ENCODE measurements at places on chromosomes 6 and 20.

- no peak for DNase-seq
These were observed 7.5 kb upstream of the BPI start for GRCh38 chr20:38296433-38296832.

DNA sequence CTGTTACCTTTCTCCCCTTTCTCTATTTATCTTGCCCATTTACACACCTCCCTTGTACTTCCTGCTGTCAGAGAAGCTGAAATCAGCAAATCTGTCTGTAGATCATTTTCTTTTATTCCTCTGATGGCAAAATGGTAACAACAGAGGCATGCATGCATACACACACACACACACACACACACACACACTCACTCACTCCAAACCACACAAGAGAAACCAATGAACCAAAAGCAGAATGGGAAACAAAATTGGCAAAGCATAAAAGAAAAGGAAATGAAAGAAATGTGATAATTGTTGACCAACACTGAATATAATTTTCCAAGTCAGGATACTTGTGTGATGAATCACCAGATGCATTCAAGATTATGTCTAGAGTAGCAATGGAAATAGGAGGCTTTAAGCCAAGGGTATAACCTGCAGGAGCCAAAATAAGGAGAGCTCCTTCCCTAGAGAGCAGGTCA is 172.4 kb downstream of the PLCB4 start:
- DNase-seq = no peak

- DNase-seq = no peak
These were observed 66.3 kb downstream of the SLX4IP start for GRCh38 chr20:10501402-10501801.

DNA sequence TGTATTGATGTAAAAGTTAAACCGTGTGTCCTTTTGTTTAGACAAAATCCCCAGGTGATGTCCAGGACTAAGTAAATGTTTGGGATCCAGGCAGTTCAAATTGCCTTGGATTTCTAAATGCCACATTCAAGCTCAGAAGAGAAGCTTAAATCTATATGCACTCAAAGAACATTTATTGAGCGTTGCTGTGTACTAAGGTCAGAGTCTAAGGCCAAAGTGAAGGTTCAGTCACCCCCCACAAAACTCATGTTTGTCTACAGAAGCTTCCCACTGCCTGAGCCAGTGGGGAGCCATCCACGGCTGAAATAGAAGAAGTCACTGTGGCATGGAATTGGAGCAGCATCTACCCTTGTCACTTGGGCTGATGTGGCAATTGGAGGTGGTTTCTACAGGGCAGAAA is 70.7 kb upstream of the INSM1 start:
- no peak for DNase-seq

GRCh38 chr6:111199935-111200334 is 112.6 kb downstream of the SLC16A10 start:
- DNase-seq = no peak

DNA sequence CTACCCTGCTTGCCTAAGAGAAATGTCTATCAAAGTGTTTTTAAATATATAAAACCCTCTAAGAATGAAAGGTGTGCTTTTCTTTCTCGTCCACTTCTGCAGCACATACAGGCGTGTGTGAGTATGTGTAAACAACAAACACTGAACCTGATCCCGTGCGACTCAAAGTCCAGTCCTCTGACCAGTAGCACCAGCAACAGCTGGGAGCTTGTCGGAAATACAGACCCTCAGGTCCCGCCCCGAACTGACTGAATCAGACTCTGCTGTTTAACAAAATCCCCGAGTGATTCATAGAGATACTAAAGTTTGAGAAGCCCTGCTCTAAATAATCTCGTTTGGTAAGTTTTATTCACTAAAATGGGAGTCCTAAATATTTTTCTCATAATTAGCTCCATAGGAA is 208.0 kb upstream of the KCNQ5 start:
- DNase-seq = no peak

DNA sequence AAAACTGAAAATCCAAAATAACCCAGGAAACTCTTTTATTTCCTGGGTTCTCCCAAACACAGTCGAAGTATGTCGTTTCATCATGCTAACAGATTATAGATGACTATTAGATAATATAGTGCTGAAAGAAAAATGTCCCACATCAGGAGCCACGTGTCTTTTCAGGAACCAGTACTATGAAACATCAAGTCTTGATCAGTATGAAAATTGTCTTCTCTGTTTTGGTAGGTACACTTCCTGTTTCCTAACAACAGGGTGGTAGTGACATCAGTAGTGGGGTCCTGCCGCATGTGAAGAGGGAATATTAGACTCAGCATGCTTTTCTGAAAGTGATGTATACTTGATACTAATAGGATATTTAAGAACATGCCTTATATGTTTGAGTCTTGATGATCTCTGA is 136.7 kb downstream of the HIVEP1 start:
- DNase-seq = no peak

- no peak for DNase-seq
These were observed 27.2 kb upstream of the EFHC1 start for GRCh38 chr6:52392944-52393343.

- DNase-seq = no peak
These were observed 31.9 kb upstream of the TCP11 start for GRCh38 chr6:35173044-35173426.

DNA sequence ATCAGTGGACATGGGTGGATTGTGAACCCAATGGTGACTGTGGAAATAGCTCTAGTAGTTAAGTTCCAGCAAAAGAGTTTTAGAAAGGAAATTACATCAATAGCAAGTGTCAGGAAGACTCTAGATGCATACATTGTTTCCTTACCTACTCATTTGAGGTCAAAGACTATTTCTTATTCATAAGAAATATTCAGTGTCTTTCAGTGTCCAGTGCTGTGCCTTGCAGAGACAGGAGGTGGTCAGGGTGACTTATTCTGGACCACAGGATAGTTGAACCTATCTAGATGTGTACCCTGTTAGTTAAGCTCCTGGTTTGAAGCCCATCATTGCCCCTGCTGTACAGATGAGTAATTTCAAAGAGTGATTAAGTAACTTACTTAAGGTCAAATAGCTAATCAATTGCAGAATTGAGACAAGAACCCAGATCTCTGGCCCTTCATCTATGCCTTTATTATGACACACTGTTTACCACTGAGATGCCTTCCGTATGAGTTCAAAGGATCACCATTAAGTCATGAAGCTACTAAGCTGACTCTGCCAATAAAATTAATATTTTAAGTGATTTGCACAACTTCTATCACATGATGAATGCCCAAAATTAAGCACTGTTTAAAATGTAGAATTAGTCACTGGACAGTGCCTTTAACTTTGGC is 136.1 kb downstream of the PDSS2 start:
- DNase-seq = no peak

GRCh38 chr20:62132421-62132820 is 10.1 kb downstream of the LSM14B start:
- DNase-seq = no peak

DNA sequence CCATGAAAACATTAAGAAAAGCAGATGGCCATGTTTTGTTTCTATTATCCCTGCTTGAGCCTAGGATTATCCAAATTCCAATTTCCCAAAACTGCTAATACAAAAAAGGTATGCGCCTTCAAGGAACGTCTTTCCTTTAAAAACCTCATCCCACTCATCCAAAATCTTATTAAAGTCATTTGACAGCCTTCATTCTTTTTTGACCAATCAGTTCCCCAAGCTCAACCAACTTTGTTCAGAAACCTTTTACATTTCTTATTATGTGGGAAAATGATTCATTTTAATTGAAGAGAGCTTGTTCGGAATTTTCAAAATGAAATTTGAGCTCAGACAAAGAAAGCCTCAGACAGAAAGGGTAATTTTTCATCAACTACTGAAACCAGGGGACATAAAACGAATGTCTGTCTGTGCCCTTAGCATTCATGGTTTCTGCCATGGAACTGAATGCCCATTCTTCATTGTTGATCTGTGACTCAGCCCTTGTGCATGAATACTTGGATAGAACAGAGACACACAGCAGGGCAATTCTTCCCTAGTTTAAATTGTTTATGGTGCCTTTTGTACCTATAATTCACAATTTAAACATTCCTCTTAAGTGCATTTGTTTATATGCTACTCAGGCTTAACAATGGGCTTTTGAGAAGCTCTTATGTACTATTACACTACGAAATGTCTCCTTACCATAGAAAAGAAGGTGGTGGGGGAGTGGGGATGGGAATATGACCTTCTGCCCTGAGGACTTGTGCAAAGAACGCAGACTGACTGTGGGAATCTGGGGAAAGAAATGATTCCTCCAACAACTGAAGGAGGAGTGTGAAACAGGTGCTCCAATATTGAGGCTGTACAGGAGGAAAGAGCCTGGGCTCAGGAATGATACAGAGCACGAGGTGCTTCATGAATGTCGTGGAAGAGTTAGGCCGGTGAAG is 49.8 kb upstream of the ERVFRD-1 start:
- DNase-seq = no peak

- DNase-seq = no peak
These were observed 170.2 kb upstream of the ZNF217 start for GRCh38 chr20:53763707-53764414.

DNA sequence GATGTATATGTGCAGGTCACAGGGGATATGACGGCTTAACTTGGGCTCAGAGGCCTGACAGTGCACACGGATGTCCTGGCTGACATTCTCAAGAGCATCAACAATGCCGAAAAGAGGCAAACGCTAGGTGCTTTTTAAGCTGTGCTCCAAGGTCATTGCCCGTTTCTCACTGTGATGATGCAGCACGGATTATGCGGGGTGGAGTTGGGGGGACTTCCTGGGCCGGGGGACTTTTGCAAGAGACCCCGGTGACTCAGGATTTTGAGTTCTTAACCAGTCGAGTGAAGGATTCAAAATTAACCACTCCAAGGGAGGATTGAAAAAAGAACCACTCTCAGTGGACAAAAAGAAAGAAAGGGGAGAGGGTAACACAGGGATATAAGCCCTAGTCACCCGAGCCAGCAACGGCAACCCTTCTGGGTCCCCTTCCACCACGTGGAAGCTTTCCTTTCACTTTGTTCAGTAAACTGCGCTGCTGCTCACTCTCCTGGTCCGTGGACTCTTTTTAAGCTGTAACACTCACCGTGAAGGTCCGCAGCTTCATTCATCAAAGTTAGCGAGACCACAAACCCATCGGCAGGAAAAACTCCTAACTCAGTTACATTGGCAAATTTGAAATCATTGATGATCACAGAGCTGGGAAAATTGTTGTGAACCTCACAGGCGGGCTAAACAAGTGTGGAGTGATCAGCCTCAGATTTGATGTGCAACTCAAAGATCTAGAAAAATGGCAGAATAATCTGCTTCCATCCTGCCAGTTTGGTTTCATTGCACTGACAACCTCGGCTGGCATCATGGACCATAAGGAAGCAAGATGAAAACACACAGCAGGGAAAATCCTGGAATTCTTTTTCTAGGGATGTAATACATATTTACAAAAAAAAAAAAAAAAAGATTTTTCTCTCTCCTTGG is 199.3 kb downstream of the ARID1B start:
- no peak for DNase-seq

DNA sequence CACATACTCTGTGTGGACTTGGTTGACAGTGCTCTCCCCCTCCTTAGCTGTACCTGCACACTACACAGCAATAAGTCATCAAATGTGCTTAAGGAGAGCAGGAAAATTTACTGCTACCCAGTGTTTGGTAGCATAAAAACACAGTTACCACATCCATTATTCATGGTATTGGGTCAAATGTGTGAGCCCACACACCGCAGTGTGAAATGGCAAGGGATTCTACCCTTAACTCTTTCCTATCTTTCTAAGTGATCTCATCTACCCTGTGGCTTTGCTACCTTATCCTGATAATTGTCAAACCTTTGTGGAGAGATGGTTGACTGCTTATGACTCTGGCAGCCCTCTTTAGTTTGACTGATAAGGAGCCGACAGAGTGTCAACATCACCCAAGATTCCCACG is 47.6 kb downstream of the STX11 start:
- no peak for DNase-seq

- DNase-seq = no peak
These were observed 54.8 kb downstream of the FAM120B start for GRCh38 chr6:170361335-170361734.

DNA sequence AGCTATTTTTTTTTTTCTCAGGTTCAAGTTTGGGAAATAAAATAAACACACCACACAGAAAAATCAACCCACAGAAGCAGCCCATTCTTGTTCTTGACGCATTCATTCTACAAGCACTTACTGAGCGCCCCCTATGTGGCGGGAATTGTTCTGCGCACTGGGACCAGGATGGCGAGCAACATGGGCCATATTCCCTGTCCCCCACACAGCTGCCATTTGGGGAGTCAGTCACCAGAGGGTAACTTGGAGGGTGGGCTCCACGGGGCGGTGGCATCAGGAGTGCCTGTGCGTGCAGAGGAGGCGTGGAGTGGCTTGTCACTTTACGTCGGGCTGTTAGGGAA is 185.0 kb upstream of the PDE10A start:
- no peak for DNase-seq

- DNase-seq = no peak
These were observed 82.0 kb downstream of the PTPRK start for GRCh38 chr6:128438393-128438792.

DNA sequence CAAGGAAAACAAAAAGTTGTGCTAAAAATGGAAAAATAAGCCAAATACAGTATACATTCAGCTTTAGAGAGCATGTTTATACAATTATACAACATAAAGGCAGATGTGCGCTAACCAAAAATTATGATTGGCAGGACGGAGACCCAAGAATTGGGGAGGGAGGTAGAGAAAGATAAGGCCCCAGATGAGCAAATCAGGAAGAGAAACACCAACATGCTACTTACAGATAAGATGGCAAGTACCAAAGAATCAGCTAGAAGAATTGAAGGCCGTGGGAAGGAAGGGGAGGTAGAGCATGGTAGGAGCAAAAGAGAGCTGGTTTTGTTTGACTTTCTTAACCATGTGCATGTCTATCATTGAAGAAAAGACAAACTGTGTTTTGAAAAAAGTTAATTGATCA is 45.4 kb downstream of the PRND start:
- no peak for DNase-seq

GRCh38 chr6:88105741-88106340 is 58.2 kb downstream of the SPACA1 start:
- DNase-seq = no peak

DNA sequence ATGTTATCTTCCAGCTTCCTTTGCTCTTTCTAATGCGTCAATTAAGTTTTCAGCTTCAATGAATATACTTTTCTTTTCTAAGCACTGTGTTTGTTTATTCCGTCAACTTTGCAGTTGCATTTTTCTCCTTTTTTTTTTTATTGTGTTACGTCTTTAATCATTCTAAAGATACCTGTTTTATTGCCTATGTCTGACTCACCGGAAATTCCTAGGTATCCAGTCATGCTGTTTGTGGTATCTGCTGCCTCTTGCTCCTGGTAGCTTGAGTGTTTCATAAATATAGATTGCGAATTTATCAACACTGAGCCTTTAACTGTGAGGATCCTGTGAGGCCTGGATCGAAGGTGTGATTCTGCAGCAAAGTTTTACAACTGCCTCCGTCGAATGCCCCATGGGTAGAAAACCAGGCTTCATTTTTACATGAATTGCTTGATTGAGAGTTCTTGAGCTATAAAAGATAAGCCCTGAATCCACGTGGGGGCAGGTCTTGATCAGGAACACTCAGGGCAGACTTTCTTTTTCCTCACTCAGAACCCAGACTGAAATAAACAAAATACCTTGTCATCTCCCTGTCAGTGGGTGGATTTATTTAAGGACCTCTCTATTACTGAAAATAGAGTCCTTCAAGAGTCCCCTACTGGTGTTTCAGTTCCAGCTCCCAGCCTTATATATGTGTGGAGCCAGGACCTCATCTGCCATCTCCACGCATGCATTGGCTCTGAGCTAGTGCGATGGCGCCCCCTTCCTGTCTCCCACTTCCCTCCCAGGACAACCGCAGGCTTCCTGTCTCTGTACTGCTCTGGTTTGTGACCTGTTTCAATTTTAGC is 60.1 kb upstream of the LRRC1 start:
- DNase-seq = no peak

Measured in stimulated activated CD4-positive, alpha-beta T cell treated with anti-CD3 and anti-CD28 coated beads, Interleukin-1b, Interleukin-23, amount 100 ng/mL, for 1 hour (primary cell).